ENCODE measurements at places on chromosomes 5 and 9. TPM values are rescaled to one million over a fixed set of nuclear protein-coding genes. Genes with fewer than 3 reads are reported as not detected.
A peak's percentile ranks its signal among the peaks of the same experiment; 100 is the strongest.

- no peak for DNase-seq
Measured at GRCh38 chr9:113387560-113388230, 10.9 kb upstream of the HDHD3 start.

GRCh38 chr5:122093415-122094180, 15.5 kb upstream of the LOX start:
- peak; percentile 69 for DNase-seq

GRCh38 chr9:97573482-97574073, 59.6 kb downstream of the TSTD2 start:
- no peak for DNase-seq

- peak; percentile 42 for DNase-seq
Measured at GRCh38 chr9:134381671-134382516, 55.6 kb downstream of the RXRA start.

- peak; percentile 53 for DNase-seq
Measured at GRCh38 chr5:75601996-75602395, 9.3 kb upstream of the ANKDD1B start.

GRCh38 chr9:12723409-12724028, 30.3 kb downstream of the TYRP1 start:
- DNase-seq = no peak

MSX2 gene
- total RNA-seq = 0.36 TPM

SLC1A3 gene
- not detected for total RNA-seq

GRCh38 chr5:173399851-173400250, 71.6 kb upstream of the STC2 start:
- no peak for DNase-seq

HSD17B3 gene
- not detected for total RNA-seq

GRM6 gene
- not detected for total RNA-seq

- DNase-seq = no peak
Measured at GRCh38 chr9:129432297-129433154, 188.4 kb downstream of the C9orf50 start.

- DNase-seq = no peak
Measured at GRCh38 chr5:34716986-34717385, 60.9 kb downstream of the RAI14 start.

DNA sequence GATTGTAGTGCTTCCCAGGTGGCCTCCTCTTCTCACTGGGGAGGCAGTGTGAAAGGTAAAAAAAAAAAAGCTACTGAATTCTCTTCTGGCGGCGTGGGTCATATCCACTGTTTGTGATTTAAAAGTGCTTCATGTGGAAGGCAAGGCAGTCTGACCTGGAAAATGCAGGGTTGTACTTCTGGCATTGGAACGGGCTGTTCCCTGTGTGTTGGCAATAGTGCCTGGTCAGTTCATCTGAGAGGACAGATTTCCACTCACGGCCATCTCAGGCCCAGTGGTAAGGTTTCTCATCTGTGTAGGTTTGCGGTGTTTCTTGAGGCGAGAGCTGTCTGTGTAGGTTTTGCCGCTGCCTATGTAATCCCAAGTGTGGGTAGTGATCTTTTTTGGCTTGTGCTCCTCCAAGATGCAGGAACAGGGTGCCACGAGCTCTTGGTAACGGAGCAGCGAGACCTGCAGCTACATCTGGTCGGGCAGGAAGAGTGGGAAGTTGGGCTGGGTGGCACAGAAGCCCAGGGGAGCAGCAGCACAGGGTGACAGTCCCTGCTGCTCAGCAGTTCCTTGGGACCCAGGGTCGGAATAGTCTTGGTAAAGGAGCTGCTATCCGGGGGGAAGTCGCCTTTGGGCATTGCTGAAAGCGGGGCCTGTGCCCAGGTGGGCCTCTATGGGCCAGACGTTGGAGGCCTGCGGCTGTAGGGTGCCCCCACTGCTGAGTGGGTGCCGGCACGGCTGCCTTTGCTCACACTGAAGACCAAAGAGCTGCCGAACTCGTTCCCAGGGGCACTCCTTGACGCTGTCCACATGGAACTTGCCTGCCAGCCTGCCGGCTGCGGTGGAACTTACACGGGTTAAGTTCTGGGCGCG, 11.2 kb downstream of the RCL1 start:
- no peak for DNase-seq

TMOD1 gene
- total RNA-seq = 0.81 TPM

DNA sequence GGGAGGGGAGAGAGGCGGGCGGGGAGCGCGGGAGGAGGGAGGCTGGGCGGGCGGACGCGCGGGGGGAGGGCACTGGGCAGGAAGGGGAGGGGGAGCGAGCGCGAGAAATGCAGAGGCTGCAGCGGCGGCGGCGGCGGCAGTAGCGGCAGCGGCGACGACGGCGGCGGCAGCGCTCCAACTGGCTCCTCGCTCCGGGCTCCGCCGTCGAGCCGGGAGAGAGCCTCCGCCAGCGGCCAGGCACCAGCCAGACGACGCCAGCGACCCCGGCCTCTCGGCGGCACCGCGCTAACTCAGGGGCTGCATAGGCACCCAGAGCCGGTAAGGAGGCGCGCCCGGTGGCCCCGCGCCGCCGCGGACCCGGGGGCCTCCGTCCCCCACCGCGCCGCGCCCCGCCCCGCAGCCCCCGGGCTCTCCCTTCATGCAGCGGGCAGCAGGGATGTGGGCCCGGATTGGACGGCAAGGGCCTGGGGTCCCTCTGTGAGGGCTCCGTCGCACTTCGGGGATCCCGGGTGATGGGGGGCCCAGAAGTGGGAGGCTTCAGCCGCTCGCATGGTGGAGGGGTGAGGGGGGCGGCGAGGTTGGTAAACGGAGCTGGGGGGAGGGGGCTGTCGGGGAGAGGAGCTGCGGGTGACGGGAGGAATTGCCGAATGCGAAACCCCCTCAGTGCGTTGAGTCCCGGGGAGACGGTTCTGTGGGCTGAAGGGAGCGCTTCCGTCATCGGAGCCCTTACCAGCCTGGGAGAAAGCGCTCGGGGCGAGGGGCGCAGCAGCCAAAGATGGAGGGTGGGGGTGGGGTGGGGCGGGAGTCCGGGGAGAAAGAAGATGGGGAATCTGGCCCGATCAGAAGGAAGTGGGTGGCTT, at the start of gene BASP1:
Gene BASP1 (plus strand): TSS at position 139 of the 860 bp plus-strand sequence. CDS start 57,586 bp downstream, outside the sequence.
- peak; percentile 55 for DNase-seq

Measured in A172 (cell line).